ENCODE measurements at places on chromosomes 7 and 10.

- DNase-seq, result no peak
These were observed 6.5 kb downstream of the DIP2C start for GRCh38 chr10:682931-683447.

DNA sequence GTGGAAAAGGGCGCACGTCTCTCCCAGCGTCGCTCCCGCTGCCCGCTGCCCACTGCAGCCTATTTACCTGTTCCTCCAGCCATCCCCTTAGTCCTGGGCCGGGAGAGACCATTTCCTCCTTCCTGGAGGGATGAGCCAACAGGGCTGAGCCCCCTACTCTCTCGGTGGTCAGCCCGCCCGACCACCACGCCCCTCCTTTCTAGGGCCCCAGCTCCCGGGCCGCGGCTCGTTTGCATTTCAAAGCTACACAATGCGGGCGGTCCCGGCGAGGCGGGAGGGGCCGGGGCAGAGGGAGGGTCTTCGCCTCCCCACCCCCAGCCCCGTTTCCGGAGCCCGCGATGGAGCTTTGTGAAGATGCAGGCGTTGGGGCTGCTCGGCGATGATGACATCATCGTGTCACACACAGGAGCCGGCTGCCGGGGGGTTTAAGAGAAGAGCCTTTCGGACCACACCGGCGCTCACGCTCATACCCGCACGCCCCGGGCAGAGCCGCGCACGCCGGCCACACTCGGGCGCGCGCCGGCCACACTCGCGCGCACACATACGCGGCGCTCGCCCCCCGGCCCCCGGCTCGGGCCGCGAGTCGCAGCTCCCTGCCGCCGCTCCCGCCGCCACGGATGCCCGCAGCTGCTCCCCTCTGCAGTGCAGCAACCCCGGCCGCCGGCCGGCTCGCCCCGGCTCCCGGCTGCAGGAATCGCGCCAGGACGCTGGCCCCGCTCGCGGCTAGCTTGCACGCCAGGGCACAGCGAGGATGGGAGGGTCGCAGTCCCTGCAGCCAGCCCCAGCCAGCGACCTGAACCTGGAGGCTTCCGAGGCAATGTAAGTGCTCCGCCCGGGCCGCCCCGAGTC, 107.7 kb upstream of the BTBD16 start:
- no peak for DNase-seq

DNA sequence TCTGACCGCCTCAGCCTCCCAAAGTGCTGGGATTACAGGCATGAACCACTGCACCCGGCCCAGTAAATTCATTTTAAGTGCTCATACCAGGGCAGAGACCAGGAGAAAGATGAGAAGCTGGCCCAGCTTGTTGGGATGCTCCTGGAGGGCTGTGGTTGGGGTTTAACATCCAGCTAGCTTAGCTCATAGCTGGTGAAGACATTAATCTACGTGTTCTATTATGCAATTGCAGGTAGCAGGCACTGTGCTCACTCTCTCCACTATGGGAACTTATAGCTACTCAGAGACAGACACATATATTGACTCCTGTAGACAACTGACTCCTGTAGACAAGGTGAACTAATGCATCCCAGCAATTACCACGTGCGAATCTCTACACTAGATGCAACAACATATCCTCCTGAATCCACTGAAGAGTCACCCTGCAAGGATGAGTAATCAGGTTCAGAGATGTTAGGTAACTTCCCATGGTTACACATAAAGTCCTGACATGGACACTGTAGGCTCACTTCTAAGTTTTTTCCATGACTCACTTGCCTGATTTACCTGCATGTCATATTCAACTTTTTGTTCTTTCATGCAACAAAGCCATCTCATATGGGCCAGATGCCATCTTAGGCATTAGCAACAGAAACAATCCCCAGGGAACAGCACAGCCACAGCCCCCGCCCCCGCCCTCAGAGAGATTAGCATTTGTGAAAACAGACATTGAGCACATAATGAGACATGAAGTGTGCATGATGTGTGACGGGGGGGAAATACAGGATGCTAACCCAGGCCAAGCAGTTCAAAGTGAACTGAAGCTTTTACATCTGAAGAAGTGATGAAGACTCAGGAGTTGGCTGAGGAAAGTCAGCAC, 37.2 kb downstream of the ERLIN1 start:
- DNase-seq, result peak; percentile 40

- no peak for DNase-seq
These were observed 200.1 kb downstream of the SDHAF3 start for GRCh38 chr7:97317575-97317974.

- DNase-seq, result no peak
These were observed 375.5 kb downstream of the SEMA3D start for GRCh38 chr7:84811362-84811761.

- DNase-seq, result peak; percentile 69
These were observed 28.4 kb downstream of the TMEM130 start for GRCh38 chr7:98841179-98841997.

GRCh38 chr7:12570168-12570533, 369 bp upstream of the SCIN start:
- no peak for DNase-seq

All from stimulated activated naive CD8-positive, alpha-beta T cell treated with anti-CD3 and anti-CD28 coated beads, Interleukin-15, amount 100 ng/mL, for 72 hours (primary cell).